ENCODE measurements at places on chromosomes 7 and 10.
A peak's percentile ranks its signal among the peaks of the same experiment; 100 is the strongest.

- no peak for DNase-seq
These were observed 36.0 kb downstream of the PHF14 start for GRCh38 chr7:11009631-11010030.

DNA sequence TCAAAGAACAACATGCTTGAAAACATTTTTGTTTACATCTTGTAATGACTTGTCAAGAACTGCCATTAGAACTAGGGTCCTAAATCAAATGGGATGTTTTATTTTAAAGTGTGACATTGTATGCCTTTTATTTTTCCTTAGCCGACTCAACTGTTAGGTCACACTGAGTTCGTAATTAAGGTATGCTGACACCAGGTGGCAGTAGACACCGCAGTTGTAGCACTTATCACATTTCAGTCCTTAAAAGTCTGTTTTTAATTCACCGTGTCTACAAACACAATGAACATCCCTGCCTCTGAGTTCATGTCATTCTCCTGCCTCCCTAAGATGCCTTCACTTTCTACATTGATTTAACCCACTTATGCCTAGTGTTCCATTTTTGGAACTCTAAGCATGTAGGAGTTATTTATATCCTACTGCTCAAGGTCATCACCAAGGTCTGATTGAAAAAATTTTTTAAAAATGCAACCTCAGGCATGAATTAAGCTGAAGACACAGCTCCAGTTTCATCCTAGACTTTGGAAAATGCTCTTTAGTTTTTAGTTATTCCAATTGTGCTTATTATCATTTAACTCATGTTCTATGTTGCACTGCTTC, 186.1 kb downstream of the BMPER start:
- no peak for DNase-seq

GRCh38 chr10:34078017-34078744, 736.9 kb downstream of the PARD3 start:
- no peak for DNase-seq

DNA sequence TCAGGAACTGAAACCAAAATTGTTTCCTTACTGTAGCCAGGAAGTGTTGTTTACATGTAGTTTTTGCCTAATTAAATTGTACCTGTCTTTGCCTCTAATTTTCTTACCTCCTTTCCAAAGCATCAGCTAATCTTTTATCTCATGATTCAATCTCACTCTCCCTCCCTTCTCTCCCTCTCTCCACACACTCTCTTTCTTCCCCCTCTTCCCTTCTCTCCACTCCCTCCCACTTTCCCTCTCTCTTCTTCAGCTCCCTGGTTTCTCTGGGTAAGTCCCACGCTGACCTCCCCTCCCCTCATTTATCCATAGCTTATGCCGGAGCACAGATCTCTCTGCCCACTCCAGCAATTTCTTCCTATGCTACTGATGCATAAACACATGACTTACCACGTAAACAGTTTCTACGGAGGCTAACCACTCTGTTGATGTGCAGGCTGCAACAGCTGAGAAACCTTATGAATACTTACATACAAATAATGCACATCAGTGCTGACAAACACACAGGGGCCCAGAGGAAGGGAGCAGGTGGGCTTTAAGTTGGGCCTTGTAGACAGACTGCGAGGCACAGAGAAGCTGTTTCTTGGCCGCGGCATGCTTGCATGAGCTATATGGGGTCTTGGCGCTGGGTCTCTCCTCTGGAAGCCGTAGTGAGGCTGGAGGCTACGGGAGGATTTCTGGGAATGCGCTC, 174.4 kb upstream of the PLXNA4 start:
- no peak for DNase-seq

GRCh38 chr10:14839305-14839695, 1.2 kb downstream of the HSPA14 start:
- DNase-seq: peak; percentile 45

GRCh38 chr10:43940898-43941837, 292.5 kb upstream of the ZNF32 start:
- no peak for DNase-seq

DNA sequence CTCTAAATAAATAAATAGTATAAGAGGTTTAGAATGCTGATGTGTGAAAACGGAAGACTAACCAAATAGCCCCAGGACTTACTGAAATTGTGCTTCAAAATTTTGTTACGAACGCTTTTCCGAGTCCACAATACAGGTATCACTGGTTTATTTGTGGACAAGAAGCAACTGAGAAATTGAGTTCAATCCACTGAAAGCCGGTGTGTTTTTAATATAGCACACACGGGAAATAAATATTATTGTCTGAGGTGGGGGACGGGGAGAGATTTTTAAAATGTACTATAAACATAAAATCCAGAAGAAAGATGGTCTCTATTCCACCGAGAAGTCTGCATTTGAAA, 598 bp downstream of the SLC16A12 start:
- DNase-seq: no peak

DNA sequence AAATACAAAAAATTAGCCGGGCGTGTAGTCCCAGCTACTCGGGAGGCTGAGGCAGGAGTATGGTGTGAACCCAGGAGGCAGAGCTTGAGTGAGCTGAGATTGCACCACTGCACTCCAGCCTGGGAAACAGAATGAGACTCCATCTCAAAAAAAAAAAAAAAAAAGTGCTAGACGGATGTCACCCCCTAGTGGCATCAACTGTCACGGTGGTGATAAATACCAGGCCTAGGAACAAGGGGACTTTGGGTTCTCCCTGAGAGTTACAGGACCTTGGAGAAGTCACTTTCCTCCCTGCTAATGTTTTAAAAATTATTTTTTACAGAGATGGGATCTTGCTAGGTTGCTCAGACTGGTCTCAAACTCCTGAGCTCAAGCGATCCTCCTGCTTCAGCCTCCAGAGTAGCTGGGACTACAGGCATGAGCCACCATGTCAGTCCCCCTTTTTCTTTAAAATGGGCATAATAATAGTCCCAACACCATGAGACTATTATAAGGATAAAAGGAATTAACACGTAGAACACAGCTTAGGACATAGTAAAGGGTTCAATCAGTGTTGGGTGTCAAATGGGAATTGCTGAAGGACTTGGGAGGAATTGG, 2.6 kb upstream of the TMEM130 start:
- DNase-seq: no peak

- DNase-seq: no peak
These were observed 147.5 kb downstream of the DOCK4 start for GRCh38 chr7:112058686-112059085.

GRCh38 chr10:104732222-104732621, 91.1 kb downstream of the SORCS3 start:
- DNase-seq: no peak

GRCh38 chr7:100220586-100221230, 959 bp downstream of the PVRIG start:
- DNase-seq: no peak

DNA sequence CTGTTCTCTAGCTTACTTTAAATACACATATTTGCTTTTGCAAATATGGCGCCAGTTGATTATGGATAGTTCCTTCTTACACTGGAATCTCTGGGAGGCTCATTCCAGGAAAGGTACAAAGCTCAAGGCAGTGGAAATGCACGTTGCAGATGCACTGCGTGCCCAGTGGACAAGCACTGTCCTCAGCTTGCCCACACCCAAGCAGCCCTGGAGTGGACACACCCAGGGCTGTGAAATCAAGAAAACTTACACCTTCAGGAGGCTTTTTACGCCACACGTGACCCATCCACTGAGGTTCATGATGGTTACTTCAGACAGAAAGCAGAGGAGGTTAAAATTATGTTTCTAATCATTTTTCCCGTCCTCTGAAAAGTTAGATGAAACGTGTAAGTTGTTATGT, 248.5 kb downstream of the VTI1A start:
- DNase-seq: no peak

DNA sequence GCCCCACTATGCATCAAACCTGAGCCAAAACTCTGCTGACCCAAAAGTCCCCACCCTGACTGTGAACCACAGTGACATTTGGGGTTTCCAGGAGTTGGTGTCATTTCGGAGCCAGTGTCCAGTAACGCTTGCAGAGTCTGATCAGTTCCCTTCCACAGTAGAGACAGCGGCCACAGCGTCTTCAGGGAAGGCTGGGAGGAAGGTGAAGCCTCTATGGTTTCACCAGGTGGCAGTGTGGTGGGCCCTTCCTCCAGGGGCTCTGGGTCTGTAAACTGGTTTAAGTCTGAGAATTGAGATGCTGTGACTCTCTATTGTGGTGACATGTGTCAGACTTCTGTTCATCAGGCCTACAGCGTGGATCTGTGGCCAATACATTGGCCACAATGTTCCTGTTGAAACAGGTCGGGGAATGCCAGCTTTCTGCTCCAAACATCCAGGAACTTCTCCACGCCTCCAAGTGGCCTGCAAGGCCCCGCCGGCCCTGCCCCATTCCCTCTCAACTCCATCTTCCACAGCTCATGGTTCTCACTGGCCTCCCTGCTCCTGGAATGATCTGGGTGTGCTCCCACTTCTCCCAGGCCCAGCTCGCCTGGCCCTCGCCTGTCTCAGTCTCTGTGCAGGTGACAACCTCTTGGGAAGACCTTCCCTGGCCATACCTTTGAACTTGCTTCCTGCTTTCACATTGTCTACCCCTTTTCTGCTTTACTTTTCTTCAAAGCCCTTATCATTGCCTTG, 124.5 kb upstream of the FAM20C start:
- no peak for DNase-seq

DNA sequence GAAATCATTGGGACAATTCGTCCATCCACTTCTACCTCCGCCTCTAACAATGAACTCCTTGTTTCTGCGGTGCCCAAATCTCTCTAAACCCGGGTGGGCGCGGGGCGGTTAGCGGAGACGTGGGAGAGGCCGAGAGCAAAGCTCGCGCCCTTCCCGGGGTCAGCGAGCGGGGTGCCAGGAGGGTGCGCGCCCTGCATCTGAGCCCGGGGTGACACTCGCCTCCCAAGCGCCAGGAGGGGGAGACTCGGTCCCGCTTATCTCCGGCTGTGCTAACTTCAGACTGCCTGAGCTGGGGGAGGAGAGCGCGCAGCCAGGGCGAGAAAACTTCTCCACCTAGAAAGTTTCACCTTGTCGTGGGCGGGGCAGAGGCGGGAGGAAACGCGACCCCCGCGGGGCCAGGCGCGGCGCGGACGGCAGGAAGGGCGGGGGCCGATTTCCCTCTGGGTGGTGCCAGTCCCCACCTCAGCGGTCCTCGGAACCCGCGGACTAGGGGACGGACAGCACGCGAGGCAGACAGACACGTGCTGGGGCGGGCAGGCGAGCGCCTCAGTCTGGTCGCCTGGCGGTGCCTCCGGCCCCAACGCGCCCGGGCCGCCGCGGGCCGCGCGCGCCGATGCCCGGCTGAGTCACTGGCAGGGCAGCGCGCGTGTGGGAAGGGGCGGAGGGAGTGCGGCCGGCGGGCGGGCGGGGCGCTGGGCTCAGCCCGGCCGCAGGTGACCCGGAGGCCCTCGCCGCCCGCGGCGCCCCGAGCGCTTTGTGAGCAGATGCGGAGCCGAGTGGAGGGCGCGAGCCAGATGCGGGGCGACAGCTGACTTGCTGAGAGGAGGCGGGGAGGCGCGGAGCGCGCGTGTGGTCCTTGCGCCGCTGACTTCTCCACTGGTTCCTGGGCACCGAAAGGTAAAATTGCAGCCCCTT, at the start of gene MET:
Gene MET, plus strand, starts transcription at position 516 of the 915 bp plus-strand sequence. CDS start 26,889 bp downstream, outside the sequence.
- peak; percentile 86 for DNase-seq

GRCh38 chr7:157498657-157499056, 161.9 kb downstream of the DNAJB6 start:
- DNase-seq: no peak

- no peak for DNase-seq
These were observed 240.2 kb upstream of the KLF14 start for GRCh38 chr7:130974169-130974568.

GRCh38 chr7:80623503-80624252, 14.8 kb upstream of the CD36 start:
- DNase-seq: no peak

DNA sequence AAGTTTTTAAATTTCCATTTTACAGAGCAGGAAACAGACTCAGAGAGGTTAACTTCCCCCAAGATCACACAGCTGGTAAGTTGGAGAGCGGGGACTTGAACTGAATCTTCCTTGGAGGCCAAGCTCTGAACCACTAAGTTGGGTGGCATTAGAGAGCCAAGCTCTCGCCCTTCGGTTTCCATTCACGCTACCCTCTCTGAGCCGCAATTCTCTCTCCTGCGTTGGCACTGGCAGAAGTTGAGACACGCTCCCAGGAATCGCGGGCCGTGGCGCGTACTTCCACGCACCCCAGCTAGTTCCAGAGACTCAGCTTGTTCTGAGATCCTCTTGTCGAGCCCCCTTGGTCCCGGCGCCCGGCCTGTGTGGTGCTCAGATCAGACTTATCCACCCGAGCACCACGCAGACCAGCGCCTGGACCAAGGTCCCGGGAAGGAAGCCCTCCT, 29.3 kb upstream of the VAX1 start:
- DNase-seq: no peak

DNA sequence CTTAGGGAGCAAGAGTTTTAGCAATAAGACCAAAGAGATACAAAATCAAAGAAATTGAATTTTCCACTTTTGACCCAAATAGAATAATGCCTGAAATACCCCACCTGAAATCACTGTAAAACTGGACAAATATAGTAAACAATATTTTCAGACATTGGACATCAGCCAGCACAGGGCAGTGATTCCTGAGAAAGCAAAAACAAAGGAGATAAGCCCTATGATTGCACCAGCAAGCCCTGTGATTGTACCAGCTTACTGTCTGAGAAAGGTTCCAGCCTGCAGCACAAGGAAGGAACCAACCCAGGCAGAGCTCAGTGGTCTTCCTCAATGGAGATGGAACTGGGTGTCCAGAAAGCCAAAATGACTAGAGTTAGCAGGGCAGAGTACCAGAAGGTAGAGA, 10.3 kb downstream of the TMEM106B start:
- DNase-seq: no peak

DNA sequence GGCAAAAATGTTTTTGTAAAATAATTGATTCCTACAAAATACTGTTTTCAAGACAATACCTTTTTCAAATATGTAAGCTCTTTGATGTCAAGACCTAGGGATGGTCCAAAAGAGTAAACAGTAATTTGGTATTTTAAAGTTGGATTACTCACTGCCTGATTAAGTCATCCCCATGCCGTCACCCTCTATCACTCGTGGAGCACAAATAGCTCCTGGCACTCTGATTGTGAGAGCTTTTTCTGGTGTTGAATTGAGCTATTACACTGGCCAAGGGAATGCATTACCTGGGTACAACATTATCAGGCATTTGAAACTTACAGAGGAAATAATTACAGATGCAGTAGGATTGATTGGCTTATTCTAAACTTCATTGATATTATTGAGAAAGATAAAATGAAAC, 231.9 kb upstream of the GRM3 start:
- no peak for DNase-seq

DNA sequence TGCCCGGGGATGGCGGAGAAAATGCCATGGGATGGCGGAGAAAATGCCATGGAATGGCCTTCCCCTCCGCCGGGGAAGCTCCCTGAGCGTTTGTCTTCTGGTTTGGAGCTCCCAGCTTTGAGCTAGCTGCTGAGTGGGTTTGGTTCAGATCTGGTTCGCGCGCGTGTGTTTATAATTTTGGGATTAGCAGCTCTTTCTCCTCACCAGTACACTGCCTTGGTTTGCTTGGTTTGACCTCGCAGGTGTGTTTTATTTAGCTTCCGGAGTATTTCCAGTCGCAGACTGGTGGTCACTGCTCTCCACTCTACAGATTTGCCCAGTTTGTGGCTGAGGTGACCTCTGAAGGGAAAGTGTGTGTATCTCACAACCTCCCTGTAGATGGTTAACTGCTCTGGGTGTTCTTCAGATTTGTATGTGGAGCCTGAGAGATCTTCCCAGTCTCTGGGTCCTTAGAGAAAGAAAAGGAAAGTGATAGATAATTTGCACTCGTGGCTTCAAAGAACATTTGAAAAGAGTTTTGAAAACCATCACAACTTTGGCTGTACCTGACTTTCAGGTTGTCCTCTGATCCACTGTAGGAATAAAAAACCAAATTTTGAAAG, 597 bp downstream of the ZNF277 start:
- no peak for DNase-seq

All from right cardiac atrium (tissue), 5 donors.